Left lung (tissue), 14 donors: ENCODE measurements at places on chromosomes 6 and 20. TPM values are rescaled to one million over a fixed set of nuclear protein-coding genes. Genes with fewer than 3 reads are reported as not detected.

FAM83C gene
- not detected for polyA plus RNA-seq

TMEM14A gene
- 44.5 TPM for polyA plus RNA-seq

DNA sequence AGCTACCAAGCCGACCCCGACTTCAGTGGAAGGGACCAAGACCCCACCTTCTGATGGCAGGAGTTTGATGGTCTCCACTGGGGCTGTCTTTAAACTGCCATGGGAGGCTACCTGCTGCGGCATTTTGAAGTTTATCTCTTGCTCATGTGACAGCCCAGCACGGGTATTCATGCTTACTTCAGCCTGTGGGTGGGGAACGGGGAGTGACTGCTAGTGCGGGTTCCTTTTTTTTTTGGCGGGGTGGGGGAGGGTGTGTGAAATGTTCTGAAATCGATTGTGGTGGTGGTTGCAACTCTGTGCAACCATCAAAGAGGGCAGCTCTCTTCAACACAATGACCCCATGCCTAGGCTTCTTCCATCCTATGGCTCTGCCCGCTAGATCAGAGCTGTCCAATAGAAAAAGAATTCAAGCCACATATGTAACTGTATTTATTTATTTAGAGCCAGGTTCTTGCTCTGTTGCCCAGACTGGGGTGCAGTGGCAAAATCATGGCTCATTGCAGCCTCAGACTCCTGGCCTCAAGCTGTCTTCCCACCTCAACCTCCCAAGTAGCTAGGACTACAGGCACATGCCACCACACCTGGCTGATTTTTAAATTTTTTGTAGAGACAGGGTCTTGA, 53.7 kb downstream of the PPP1R16B start:
- no peak overlapping the region for H3K4me3 ChIP-seq
- no peaks in the 10 kb centered on the region for H3K4me1 ChIP-seq
- DNase-seq, result no peak
- H3K36me3 ChIP-seq, result no peaks in the 10 kb centered on the region

FUT9 gene
- 0.45 TPM for polyA plus RNA-seq

FAM8A1 gene
- 46.9 TPM for polyA plus RNA-seq

GRCh38 chr20:44393608-44394451, 38.3 kb downstream of the HNF4A start:
- H3K36me3 ChIP-seq, result no peaks in the 10 kb centered on the region
- no peak for DNase-seq
- peaks cover 11% of the 10 kb centered on the region for H3K27me3 ChIP-seq
- H3K4me1 ChIP-seq, result peaks cover 2% of the 10 kb centered on the region
- no peak overlapping the region for H3K4me3 ChIP-seq

- no peak overlapping the region for H3K4me3 ChIP-seq
- H3K36me3 ChIP-seq, result no peaks in the 10 kb centered on the region
- H3K4me1 ChIP-seq, result peaks cover 12% of the 10 kb centered on the region
- no peak for DNase-seq
- no peak overlapping the region for H3K27ac ChIP-seq
Measured at GRCh38 chr6:113353392-113353791, 503.8 kb upstream of the MARCKS start.

GRCh38 chr6:30396833-30397479, 52.0 kb downstream of the RPP21 start:
- no peaks in the 10 kb centered on the region for H3K36me3 ChIP-seq
- H3K4me1 ChIP-seq, result peaks cover 5% of the 10 kb centered on the region
- no peak overlapping the region for H3K4me3 ChIP-seq
- no peak overlapping the region for H3K27ac ChIP-seq
- peaks cover 57% of the 10 kb centered on the region for H3K27me3 ChIP-seq

DNA sequence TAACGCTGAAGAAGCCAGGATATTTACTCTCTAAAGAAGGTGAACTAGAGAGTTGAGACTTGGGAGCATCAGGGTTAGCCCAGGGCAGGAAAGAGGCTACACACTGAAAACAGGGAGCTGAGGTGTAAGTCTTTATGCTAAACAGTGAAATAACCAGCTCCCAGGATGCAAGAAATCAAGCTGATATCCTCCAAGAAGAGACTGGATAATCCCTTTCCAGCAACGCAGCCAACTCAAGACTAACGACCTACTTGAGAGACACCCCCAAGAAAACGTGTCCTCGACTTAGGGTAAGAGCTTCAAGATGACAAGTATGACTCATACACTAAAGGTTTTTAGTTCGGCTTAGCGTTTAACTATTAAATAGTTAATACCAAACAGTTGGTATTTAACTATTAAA, 202.2 kb downstream of the TASP1 start:
- no peak overlapping the region for H3K4me3 ChIP-seq
- no peaks in the 10 kb centered on the region for H3K27me3 ChIP-seq

DNA sequence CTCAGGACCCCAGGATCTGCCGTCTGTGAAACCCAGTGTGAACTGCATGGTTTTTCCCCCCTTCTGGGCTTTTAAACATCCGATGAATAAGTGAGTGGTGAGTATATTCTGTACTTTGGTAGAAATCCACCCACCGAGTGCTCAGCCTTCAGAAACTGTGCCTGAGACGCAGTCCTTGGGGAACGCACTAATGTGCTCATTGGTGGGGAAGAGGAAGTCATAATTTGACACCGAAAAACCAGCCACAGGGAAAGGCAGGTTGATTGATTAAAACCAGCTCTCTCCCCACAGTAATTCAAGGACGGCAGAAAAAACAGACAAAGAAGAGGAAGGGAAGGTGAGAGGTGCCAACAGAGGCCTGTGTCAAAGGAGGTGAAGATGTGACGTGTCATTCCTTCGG, 21.7 kb downstream of the EDN3 start:
- H3K4me3 ChIP-seq, result no peak overlapping the region
- H3K27me3 ChIP-seq, result no peaks in the 10 kb centered on the region
- no peak overlapping the region for H3K27ac ChIP-seq
- no peak for DNase-seq
- no peaks in the 10 kb centered on the region for H3K4me1 ChIP-seq

GRCh38 chr20:24339210-24339641, 130.2 kb upstream of the SYNDIG1 start:
- no peak overlapping the region for H3K27ac ChIP-seq
- H3K4me3 ChIP-seq, result no peak overlapping the region
- H3K4me1 ChIP-seq, result no peaks in the 10 kb centered on the region
- no peaks in the 10 kb centered on the region for H3K27me3 ChIP-seq

ACTL10 gene
- 0.63 TPM for polyA plus RNA-seq

ZKSCAN4 gene
- 11.9 TPM for polyA plus RNA-seq

DNA sequence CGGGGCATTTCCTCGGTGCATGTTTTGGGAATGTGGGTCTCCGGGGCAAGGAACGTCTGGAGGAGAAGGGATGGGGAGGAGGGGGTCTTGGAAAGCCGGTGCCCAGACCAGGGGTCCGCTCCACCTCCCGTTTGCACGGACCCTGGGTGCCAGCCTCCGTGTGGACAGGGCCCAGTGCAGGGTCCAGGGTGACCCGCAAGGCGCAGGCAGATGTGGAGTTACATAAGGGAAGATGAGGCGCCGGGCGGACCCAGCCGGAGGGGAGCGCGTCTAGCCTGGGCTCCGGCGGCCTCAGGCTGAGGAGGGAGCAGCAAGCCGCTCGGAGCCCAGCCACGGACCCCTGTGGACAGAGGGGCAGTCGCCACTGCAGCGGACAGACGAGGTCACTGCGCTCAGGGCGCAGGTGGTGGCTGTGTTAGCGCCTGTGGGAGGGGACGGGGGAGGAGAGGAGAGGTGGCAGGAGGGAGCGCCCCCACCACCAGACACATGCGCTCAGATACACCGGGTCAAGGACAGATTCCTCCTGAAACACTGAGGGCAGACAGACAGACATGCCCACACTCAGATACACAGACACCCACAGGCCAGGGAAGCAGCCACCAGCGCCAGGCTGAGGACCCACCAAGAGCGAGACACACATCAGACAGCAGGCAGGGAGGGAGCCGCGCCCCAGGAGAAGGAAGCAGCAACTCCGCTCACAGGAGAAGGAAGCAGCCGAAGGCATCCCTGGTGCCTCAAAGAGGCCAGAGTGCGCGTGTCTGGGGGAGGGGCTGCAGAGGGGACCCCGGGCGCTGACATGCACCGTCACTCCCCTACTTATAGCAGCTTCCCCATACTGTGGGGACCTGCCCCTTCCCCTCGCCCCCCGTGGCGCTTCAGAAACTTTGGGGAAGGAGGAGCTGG, 839 bp upstream of the HRH3 start:
- H3K4me1 ChIP-seq, result peaks cover 11% of the 10 kb centered on the region
- no peak for DNase-seq
- no peak overlapping the region for H3K4me3 ChIP-seq
- no peaks in the 10 kb centered on the region for H3K36me3 ChIP-seq

DNA sequence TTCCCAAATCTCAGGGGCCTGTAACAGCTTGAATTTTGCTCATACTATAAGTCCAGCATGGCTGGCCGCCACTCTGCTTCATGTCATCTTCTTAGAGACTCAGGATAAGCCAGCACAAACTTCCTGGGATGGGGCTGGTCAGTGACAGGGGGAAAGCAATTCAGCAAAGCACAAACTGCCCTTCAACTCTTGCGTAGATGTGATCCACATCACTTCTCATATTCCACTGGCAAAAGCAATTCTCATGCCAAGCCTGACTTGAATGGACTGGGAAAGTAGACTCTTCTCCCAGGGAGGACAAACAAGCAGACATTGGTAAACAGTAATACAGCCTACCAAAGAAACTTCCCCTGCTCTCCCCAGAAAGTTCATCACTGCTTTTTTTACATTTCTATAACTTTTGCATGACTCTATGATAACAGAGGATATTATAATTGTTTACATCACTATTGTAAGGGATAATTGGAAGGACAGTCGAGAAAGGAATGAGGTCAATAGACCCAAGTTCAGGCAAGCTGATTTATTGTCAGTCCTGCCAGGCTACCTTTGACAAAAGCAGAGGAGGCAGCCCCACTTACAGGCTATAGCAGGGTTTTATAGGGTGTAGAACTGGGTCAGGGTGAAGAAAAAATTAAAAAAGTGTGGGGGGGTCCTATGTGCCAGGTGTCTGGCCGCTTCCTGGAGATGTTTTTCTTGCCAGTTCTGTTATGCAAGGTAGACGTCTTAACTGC, 37.4 kb downstream of the RBM24 start:
- H3K27ac ChIP-seq, result no peak overlapping the region
- DNase-seq, result no peak
- H3K36me3 ChIP-seq, result no peaks in the 10 kb centered on the region

MUC22 gene
- polyA plus RNA-seq, result not detected

DNA sequence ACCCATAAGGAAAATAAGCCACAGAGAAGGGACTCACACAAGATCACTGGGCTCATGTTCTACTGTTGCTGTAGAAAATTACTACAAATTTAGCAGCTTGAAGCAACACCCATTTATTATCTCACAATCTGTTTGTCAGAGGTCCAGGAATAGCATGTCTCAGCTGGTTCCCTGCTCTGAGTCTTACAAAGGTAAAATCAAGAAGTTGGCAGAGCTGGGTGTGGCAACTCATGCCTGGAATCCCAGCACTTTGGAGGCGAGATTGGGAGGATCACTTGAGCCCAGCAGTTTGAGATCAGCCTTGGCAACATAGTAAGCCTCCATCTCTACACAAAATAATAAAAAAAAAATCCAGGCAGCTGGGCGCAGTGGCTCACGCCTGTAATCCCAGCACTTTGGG, 28.5 kb upstream of the ZNF831 start:
- H3K27ac ChIP-seq, result no peak overlapping the region
- no peak overlapping the region for H3K4me3 ChIP-seq
- no peak for DNase-seq
- no peaks in the 10 kb centered on the region for H3K36me3 ChIP-seq
- H3K27me3 ChIP-seq, result no peaks in the 10 kb centered on the region
- no peaks in the 10 kb centered on the region for H3K4me1 ChIP-seq
